ENCODE measurements at places on chromosomes 13 and 19. TPM values are rescaled to one million over a fixed set of nuclear protein-coding genes. Genes with fewer than 3 reads are reported as not detected.

GRCh38 chr13:29472332-29472961 is 123.0 kb downstream of the SLC7A1 start:
- DNase-seq, result no peak

- no peak for DNase-seq
These were observed 158.8 kb upstream of the DACH1 start for GRCh38 chr13:72025836-72026235.

DNA sequence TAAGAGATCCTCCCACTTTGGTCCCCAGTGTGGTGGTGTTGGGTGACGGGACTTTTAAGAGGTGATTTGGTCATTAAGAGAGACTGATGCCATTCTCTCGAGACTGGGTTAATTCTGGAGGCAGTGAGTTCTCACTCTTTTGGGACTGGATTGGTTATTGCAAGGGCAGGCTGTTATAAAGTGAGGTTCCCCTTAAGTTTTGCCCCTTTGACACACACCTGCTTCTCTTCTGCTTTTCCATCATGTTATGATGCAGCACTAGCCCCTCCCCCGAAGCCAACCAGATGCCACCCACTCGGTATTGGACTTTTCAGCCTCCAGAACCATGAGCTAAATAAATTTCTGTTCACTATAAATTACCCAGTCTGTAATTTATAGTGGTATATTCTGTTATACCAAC is 16.3 kb upstream of the GRAMD1A start:
- DNase-seq, result no peak

GRCh38 chr13:51308781-51309180 is 30.7 kb upstream of the SERPINE3 start:
- no peak for DNase-seq

DNA sequence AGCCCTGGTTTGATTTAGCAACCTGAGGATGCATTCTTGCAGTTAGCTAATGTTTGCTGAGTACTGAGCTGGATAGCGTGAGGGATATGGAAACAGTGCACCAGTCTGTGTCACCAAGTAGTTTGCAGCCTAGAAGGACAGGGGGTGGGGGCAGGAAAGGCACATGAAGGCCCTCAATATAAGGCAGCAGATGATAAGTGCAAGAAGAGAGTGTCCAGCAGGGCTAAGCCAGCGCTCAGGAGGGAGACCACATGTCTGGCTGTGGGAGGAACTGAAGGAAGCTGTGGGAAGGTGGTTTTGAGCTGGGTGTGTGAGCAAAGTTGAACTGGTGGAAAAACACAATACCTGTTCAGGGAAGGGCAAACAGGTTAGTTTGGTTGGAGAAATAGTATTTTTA is 1.7 kb downstream of the CXCL17 start:
- DNase-seq, result no peak

- no peak for DNase-seq
These were observed 25.0 kb upstream of the PLEKHF1 start for GRCh38 chr19:29640231-29640630.

GRCh38 chr19:41302624-41303351 is 7.2 kb upstream of the CCDC97 start:
- no peak for DNase-seq

GRCh38 chr19:42292042-42292960 is 9.6 kb upstream of the PRR19 start:
- DNase-seq, result no peak

GRCh38 chr13:43880926-43881325 is 1.2 kb downstream of the LACC1 start:
- no peak for DNase-seq

DNA sequence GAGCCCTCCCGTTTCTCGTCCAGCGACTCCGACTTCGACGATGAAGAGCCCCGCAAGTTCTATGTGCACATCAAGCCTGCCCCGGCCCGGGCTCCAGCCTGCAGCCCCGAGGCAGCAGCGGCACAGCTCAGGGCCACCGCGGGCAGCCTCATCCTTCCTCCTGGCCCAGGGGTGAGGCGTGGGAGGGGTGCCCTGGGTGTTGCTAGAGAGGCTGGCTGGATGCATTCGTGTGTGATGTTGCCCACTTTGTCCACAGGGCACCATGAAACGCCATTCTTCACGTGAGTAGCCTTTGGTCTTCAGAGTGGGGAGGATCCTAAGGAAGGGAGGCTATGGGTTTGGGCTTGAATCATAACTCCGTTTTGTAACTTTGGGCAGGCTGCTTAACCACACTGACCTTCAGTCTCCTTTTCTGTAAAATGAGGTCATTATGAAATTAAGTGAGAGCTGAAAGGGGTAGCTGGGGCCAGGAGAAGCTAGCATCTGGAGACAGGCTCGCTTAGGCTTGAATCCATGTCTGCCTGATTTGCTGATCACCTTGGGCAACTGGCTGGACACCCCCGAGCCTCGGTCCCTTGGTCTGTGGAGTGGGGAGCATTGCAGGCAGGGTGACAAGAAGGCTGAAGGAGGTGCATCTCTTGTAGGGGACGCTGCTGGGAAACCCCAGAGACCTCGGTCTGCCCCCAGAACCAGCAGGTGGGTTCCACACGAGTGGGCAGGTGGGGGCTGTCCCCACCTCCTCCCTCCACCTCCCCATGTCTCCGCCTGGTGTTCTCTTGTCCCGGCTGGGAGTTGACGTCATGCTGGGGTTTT is 18.7 kb upstream of the B3GNT3 start:
- DNase-seq, result no peak

- DNase-seq, result no peak
These were observed 31.0 kb downstream of the SLAIN1 start for GRCh38 chr13:77728265-77729125.

GRCh38 chr13:34413538-34414210 is 528.4 kb upstream of the NBEA start:
- DNase-seq, result no peak

DNA sequence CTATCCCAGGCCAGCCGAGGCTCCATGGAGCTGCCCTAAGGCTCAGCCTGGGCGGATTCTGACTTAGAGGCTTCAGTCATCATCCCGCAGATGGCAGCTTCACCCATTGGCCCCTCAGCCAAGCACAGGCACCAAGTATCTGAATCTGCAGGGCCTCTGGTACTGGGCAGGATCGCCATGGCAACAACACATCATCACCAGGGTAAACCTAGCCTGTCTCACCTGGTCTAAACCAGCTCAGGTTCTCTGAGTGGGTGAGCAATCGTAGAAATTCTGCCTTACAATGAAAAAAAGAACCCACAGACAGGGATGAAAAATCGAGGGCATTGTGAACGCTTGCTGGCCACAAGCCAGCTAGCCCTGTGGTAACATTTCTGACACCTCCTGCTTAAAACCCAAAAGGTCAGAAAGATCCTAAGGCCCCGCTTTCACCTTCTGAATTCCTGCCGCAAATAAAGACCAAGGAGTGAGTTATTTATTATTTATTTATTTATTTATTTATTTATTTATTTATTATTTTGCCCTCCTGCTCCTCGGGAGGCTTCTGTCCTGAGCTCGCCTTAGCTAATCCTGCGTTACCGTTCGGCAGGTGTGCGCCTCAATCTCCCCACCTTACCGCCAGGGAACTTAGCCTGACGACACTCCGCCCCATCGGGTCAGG is 12.0 kb upstream of the CEACAM21 start:
- no peak for DNase-seq

- DNase-seq, result no peak
These were observed 39.2 kb upstream of the CYP2A7 start for GRCh38 chr19:40921005-40921897.

GRCh38 chr13:81314461-81314860 is 973.5 kb upstream of the SPRY2 start:
- DNase-seq, result no peak

DNA sequence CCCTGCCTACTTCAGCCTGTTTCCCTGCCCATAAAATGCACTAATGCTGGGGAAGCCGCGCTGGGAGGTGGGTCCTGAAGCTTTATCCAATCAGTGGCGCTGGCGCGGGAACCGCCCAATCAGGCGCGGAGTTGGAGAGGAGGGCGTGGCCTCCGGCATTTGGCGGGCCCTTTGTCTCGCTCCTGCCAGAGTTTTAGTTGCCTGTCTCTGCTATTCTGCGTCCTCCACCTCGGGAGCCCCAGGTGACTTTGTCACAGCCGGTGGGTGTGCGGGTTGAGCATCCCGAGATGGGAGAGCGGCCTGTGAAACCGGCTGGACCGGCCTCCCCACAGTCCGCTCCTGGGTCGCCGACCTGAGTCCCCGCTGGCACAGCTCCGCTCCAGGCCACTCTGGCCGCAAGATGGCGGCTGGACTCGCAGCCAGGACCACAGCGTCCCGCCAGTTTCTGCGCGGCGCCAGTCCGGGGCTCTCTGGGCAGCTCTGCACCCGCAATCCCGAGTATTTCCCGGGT is 30.7 kb upstream of the ZNF429 start:
- peak; percentile 2 for DNase-seq

DNA sequence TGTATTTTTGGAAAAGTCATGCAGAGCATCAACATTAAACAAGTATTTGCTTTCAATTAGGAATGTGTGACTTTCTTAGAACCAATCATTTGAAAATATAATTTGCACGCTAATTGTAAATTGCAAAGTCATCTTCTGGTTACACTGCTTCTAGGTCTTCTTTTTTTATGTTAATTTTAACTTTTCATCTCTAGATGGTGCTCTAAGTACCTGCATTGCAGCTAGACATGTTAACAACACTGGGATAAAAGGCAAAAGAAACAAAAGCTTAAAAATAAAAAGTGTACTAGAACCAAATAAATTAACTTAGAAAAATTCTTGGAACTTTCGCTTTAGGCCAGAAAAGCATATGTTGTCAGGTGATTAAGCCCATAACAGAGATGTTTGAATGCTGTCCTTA is 2758.2 kb downstream of the PCDH9 start:
- peak; percentile 11 for DNase-seq

- DNase-seq, result no peak
These were observed 23.7 kb upstream of the GPR18 start for GRCh38 chr13:99281811-99282263.

- DNase-seq, result peak; percentile 72
These were observed 120.5 kb downstream of the SLC7A1 start for GRCh38 chr13:29474991-29475390.

GRCh38 chr13:59201841-59202240 is 961.9 kb downstream of the DIAPH3 start:
- DNase-seq, result no peak

Gene ANKRD24
- 0.10 TPM for polyA plus RNA-seq

Gene ZNF737
- 10.7 TPM for polyA plus RNA-seq

Gene KCTD4
- 0.09 TPM for polyA plus RNA-seq

Gene ZNF556
- polyA plus RNA-seq, result not detected

Gene ZNF468
- 13.6 TPM for polyA plus RNA-seq

Gene DCT
- not detected for polyA plus RNA-seq

Gene TMEM221
- 0.05 TPM for polyA plus RNA-seq

Gene ENOX1
- 3.3 TPM for polyA plus RNA-seq

Gene ZNF415
- 14.5 TPM for polyA plus RNA-seq

Gene ATP8B3
- 2.8 TPM for polyA plus RNA-seq

Gene KLK4
- polyA plus RNA-seq, result not detected

Data from AG04450 (cell line).